SW 1271 (cell line): ENCODE measurements at places on chromosomes 11 and 22.

DNA sequence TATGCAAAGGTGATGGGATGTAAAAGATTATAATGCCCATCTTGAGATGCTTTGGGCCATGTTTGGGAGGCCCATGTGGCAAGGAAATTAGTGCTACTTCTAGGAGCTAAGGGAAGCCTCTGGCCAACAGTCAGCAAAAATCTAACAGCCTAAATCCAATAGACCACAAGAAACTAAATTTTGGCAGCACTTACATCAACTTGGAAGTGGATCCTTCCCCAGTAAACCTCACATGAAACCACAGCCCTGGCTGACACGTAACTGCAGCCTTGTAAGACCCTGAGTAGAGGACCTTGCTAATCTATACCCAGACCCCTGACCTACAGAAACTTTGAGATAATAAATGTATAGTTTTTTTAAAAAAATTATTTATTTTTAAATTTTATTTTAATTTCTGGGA lies 13.1 kb upstream of the GRK3 start:
- no peak for DNase-seq

GRCh38 chr11:34565417-34566207 lies 52.0 kb upstream of the ELF5 start:
- peak; percentile 54 for DNase-seq

- DNase-seq, result no peak
These were observed 263.3 kb upstream of the POU2AF2 start for GRCh38 chr11:110982214-110982613.

DNA sequence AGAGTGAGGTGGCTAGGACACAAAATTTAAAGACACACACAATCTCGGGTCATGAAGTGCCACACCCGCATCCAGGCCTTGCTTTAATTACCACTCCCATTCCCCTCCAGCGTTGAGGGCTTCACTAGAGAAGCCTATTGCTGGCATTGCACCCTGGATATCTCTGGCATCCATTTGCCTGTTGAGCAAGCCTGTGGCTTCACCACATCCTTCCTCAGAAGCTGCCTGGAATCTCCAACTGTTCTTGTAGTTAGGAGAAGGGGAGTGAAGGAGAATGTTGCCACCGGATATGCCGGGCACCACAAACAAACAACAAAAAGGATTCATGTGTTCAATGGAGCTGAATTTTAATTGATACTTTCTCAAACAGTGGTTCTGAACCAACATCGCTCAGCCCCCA lies 34.4 kb upstream of the RCN1 start:
- DNase-seq, result no peak

- DNase-seq, result no peak
These were observed 4.6 kb downstream of the LGALS12 start for GRCh38 chr11:63510360-63511047.
